Ammon's horn (tissue), 1 donor: ENCODE measurements at places on chromosomes 2 and 18.

GRCh38 chr2:235707411-235708096 lies 213.7 kb downstream of the AGAP1 start:
- no peak for DNase-seq

DNA sequence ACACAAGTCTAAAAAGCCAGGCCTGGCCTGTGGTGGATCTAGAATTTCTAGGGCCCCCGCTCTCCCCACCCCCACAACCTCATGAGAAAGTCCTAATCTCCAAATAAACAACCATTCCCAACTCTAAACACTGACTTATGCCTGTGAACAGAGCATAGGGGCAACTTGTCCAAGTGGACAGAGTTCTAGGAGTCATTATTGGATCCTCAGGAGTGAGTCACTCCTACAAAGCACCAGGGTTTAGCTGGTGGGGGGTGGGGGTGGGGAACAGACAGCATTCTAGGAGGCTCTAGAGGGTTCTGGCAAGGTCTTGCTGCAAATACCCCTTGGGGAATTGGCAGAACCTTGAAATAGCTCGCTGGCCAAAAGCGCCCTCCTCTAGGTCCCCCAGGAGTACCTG lies 83.3 kb downstream of the ZCCHC2 start:
- no peak for DNase-seq

- DNase-seq: no peak
Measured at GRCh38 chr2:212745359-212745758, 206.8 kb upstream of the ERBB4 start.

DNA sequence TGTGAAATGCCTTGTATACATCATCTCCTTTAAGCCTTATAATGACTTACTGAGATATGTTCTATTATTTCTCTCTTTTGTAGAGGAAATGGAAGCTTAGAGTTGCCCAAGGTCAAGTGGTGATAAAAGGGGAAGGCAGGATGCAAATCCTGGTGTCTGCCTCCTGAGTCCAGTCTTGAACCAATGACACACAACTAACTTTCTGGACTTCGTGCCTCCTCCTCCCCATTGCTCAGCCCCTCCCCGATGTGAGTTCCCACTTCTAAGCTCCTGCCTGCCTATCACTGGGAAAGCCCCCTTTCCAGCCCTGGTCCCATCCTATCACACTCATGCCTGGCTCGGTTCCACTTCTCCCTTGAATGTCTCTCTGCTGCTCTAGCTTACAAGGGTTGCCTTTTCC lies 6.9 kb upstream of the CTIF start:
- no peak for DNase-seq

GRCh38 chr2:176769021-176769420 lies 443.6 kb upstream of the HNRNPA3 start:
- no peak for DNase-seq

DNA sequence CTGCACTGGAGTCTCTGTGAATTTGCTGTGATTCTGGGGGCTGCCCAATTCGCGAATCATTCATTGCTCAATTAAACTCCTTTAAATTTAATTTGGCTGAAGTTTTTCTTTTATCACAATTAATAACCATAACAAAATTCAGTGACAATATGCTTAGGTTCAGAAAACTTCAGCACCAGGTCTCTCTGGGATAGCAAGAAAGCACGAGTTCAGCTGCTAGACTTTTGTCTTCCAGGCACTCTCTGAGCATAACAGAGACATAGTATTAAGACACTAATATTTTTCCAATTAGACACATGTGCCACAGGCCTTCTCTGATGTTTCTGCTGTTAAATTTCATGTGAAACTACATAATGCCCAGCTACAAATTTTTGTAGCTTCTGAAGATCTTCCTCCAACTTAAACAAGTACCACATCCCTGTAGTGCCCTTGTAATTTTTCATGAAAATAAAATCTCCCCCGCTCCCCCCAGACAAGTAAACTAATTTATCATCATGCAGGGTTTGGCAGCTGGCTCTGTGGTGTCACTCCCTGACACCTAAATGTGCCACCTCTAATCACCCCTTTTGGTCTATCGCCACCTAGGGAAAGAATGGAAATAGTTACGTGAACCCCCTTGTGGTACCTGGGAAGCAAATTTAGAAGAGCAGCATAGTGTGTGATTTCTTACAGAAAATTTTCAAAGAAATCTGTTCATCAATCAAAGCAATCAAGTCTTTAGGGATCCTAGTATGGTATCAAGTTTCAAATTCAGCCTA lies 94.1 kb downstream of the CSRNP3 start:
- no peak for DNase-seq

DNA sequence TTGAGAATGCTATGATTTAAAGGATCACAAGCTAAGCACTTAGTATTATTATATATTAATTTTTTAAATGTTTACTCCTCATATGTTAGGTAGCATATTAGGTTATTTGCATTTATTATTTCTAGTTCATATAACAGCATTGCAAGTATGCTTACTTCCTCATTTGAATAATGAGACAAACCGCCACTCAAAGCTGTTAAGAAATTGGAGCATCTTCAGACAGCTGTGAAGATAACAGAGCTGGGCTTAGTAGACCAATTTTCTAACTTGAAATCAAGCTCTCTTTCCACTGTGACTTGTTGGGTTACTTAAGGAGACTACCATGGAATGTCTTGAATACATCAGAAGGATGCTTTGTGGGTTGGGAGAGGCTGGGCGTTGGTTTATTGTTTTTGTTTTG lies 139.3 kb downstream of the ASXL3 start:
- no peak for DNase-seq

DNA sequence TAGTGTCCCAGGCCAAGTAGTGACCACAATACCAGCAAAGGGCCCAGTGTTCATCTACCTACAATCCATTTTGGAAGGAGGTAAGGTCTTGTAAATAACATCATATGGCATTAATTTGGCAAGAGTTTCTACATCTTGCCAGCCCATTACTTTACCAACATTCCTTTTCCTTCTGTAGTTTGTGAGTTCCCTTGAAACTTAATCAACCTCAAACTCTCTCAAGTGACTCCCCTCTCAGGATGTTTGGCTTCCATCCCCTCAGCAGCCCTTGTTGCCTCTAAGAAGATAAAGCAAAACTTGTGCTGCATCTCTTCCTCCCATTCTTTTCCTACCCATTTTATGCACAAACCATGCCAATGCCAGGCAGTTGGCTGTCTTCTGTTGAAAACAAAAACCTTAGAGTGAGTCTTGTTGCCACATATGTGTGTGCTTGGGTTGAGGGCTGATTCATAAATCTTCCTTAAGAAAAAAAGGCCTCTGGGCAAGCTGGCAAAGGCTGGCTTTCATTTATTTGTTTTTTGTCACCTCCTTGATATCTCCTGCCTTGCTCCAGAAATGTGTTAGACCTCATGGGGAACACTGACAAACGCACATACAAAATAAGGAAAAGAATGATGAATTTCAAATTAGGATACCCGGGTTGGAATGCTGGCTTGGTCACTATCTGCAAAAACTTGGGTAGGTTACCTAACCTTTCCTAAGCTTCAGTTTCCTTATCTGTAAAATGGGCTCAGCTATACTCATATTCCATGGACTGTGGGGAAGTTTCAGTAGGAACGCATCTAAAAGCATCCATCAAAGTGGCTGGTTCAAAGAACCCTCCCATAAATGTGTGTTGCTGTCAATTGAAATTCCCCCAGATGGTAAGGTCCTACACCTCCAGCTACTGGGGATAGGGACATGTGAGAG lies 29.4 kb upstream of the ST3GAL5 start:
- DNase-seq: no peak

GRCh38 chr2:152434395-152435182 lies 99.6 kb downstream of the FMNL2 start:
- no peak for DNase-seq

- DNase-seq: peak; percentile 10
Measured at GRCh38 chr2:67516899-67517530, 119.9 kb downstream of the ETAA1 start.

- peak; percentile 23 for DNase-seq
Measured at GRCh38 chr2:103445347-103445746, 683.5 kb downstream of the TMEM182 start.

GRCh38 chr2:83944191-83944590 lies 514.9 kb downstream of the SUCLG1 start:
- DNase-seq: no peak

DNA sequence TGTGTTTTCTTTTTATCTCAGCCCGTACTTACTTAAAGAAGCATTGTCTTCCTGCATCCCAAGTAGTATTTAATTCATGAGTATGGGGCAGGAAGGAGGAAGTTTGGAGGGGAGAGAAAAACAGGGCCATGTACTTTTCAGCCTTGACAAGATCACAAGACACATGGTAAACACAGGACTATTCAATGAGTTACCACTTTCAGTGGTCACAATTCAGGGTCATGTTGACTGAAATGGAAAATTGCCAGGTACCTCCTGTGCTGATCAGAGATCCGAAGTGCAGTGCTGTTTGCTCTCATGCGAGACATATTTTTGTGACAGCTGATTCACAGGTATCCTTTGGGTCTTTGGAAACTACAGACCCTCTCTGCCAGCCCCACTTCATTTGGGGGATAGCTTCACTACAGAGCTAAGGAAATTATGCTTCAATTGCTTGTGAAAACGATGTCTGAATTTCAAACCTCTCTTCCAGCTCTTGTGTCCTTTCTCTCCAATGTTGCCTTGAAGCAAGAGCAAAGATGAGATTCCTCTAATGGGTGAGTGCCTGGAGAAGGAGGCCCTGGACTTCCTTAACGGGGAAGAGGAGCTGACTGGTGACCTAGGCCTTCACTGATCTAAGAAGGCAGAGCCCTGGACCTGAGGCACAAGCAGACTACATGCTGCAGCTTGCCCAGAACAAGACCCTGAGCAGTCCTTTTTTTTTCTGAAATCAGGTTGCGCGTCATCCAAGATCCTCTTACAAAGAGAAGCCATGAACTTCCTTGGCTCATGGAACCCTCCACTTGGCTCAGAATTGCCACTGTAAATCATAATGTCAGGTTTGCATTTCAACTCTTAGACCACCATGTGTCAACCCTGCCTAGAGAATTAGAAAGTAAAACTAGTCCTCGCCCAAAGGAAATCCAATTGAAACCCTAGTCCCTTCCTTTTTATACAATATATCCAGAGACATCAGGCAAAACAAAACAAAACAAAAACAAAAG lies 44.1 kb downstream of the EVA1A start:
- no peak for DNase-seq

GRCh38 chr2:201661366-201661765 lies 18.1 kb upstream of the TMEM237 start:
- no peak for DNase-seq

- peak; percentile 38 for DNase-seq
Measured at GRCh38 chr18:63511285-63511684, 30.9 kb upstream of the SERPINB12 start.

DNA sequence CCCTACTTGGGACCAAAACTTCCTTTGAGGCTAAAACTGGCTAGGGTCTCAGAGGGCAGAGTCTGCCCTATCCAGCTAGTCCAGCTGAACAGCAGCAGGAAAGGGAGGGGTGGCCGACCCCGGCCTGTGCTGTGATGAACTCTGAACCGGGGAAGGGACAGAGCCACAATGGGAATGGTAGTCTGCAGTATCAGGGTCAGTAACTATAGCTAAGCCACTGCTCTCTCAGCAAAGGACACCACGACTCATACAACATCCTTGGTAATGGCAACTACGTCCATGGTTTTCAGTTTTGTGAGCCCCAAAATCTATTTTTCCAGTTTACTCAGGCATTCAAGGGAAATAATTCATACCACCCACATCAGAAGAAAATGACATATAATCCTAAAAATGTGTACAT lies 75.2 kb downstream of the NBAS start:
- DNase-seq: no peak

DNA sequence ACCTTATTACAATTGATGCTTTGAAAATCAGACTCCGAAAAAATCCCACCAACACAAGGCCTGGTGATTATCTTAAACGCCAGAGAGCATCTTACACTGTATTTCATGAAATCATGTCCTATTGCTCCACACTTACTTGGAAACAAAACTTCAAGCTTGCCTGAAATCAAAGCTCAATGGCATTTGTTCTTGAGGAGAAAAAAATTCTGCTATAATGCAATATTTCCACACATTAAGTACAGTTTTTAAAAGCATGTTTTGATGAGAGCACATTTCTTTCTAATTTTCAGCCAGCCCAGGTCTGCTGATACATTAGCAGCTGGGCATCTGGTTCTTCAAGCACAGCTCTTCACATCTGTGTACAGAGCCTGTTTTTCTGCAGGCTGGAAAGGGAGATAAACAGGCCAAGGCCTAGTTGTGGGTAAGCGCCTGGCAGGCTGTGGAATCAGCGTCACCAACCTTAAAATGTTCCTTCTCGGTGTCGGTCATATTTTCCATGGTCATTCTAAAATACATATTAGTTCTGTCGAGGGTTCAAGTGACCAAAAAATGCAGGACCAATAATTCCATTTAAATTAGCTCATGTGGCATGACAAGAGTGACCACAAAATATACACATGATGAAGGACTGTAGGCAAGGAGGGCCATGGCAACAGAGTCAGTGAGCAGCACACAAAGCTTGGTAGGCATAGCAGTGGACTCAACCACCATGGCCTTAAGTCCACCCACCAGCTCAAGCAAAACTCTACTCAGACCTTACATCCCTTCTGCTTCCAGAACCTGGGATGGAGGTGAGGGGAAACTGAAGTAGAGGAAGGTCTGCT lies 20.9 kb downstream of the SLC8A1 start:
- no peak for DNase-seq

- DNase-seq: no peak
Measured at GRCh38 chr2:68880213-68880612, 9.0 kb upstream of the BMP10 start.

- DNase-seq: no peak
Measured at GRCh38 chr2:196176142-196176738, 4.9 kb upstream of the STK17B start.

- no peak for DNase-seq
Measured at GRCh38 chr2:188569431-188570165, 277.9 kb downstream of the GULP1 start.

- no peak for DNase-seq
Measured at GRCh38 chr2:30670453-30670852, 136.8 kb downstream of the CAPN13 start.

GRCh38 chr18:61852496-61852895 lies 40.3 kb downstream of the RNF152 start:
- no peak for DNase-seq

DNA sequence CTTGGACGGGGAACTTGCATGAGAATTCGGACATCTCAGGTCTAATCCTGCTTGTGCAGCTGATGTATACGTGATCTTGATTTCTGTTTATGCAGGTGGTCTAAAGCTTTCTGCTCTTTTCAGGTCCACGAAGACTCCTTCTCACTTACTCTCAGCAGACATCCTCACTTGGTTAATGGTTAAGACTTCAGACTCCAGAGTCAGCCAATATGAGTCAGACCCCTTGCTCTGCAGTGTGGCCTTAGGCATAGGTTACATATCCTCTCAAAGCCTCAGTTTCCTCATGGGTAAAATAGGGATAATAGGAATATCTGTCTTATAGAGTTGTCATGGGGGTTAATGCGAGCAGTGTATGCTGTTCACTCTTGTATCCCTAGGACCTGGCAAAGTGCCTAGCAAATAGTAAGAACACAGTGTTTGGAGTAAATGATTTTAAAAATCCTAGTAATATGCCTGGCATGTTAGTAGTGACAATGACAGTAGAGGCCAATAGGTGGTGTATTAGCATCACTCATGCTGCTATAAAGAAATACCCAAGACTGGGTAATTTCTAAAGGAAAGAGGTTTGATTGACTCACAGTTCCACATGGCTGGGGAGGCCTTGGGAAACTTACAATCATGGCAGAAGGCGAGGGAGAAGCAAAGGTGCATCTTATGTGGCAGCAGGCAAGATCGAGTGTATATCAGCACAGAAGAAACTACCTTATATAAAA lies 42.3 kb downstream of the XRCC5 start:
- no peak for DNase-seq

- no peak for DNase-seq
Measured at GRCh38 chr2:3529316-3530025, 10.1 kb upstream of the ADI1 start.
